Activated naive CD8-positive, alpha-beta T cell treated with anti-CD3 and anti-CD28 coated beads, Interleukin-2, amount 10 ng/mL, durations not matched to agents 7 days and 5 days (primary cell): ENCODE measurements at places on chromosomes 7 and 10. TPM values are rescaled to one million over a fixed set of nuclear protein-coding genes. Genes with fewer than 3 reads are reported as not detected.

DNA sequence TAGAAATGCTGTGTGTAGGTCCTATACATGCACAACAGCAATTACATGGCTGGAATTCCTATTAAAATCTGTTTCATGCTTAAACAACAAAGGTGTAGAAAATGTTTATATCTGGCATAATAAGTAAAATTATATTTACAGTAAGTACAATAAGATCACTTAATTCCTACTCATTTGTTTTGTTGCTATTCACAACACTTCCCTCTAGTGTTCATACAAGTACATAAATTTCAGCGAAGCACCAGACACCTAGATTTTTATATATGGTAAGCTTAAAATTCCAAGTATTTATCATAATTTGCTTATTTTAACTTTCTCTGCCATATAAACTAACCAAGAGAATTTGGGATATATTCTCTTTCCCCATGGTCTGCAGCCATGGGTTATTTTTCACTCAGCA is 51.8 kb upstream of the ANK3 start:
- DNase-seq = no peak

DNA sequence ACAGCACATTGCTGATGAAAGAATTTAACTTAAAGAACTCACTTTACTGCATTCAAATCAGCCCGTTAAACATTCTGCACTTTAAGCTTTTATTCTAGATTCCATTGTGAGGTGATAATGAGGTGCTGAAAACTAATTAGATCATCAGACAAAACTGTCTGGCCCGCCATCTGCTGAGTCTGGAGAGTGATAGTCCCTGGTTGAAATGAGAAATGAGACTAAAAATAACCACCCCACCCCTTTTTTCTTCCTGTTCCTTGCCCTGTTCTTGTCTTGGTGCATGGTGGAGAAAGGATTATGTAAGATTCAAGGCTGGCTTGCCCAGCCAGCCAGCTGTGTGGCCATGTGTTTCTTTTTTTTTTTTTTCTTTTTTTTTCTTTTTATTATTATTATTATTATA is 277.0 kb upstream of the COBL start:
- no peak for DNase-seq

The DUSP5 gene
- total RNA-seq = 23.1 TPM

- no peak for DNase-seq
Measured at GRCh38 chr10:23884670-23885069, 324.3 kb upstream of the KIAA1217 start.

The TRIM50 gene
- not detected for total RNA-seq

The ATRNL1 gene
- total RNA-seq = not detected

DNA sequence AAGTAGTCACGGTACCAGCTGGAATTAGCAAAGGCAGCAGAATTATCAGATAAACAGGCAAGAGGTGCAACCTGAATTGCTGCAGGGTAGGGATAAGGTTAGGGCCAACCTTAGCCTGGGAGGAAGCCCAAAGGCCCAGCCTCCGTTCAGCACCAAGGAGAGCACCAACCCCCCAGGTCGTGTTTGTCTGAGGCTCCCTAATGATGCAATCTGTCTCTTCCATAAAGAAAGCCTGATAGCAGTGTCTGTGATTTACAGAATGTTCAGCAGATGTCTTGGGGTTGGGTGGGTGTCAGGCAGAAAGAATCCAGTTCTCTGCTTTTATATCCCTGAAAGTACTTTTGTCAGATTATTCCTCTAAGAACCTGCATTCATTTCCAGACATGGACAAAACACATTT is 328.4 kb upstream of the AOAH start:
- DNase-seq = peak; percentile 49

GRCh38 chr7:80847027-80847426 is 71.8 kb downstream of the SEMA3C start:
- DNase-seq = no peak

DNA sequence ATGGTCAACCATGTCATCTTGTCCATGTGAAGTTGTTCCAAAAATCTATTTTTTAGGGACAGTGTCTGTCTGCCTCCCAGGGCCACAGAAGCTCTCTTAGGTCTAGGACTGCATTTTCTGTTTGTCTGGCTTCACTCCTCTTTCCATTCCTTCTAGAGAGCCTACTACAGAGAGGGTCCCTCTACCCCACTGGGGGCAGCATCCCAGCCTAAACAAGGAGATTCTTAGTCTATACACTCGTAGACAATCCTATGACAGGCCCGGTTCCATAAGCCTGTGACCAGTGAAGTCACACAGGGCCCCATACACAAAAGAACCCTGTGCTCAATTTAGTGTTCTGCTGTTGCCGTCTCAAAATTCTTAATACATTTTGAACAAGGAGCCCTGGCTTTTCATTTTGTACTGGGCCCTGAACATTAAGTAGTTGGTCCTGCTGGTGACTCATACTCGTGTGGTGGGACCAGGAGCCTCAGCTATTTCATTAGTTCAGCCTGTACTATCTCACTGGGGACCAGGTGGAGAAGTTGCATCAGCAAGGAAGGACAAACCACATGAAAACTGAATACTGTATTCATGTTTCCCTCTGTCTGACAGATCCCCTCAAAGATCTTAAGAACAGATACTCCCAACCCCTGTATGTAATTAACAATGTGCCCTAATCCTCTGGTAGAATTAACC is 23.5 kb upstream of the FAM180A start:
- DNase-seq = no peak

- no peak for DNase-seq
Measured at GRCh38 chr10:3142146-3142875, 30.3 kb downstream of the PITRM1 start.

- no peak for DNase-seq
Measured at GRCh38 chr10:43065234-43065633, 11.6 kb upstream of the RET start.

DNA sequence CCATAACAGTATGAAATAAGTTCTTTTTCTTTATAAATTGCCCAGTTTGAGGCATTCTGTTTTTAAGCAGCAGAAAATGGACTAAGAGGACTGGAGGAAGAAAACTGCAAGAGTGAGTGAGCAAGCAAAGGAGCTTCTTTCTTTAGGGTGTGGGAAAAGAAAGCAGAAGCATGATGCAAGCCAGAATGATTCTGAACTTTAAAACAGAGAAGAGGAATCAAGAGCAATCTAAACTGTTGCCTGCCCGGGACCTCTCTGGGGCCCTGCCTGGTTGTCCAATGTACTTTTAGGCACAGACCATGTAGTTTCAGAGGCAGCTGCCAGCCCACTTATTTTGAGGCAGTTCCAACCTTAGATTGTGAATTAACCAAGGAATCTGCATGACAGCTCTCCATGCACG is 186.3 kb downstream of the PLPP4 start:
- DNase-seq = no peak

DNA sequence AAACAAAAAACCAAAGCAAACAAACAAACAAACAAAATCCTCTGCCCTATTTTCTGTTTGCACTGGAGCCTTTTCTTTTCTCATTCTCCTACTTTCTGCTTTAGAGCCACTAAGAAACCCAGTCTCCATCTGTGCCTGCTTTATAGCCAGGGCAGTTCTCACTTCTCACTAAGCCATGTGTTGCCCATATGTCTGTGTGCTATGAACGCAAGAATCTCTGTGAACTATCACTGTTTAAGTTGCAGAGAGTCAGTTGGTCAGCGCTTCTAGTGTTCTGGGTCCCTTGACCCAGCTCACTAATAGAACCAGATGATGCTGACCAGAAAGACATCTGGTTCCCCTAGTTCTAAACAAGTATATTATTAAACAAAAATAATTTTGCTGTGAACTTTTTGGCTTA is 81.4 kb downstream of the FAM185A start:
- DNase-seq = no peak

- DNase-seq = no peak
Measured at GRCh38 chr7:34237493-34237849, 332.1 kb downstream of the BMPER start.

The LAMB1 gene
- total RNA-seq = not detected

GRCh38 chr7:16598015-16598414 is 47.5 kb downstream of the ANKMY2 start:
- DNase-seq = no peak

DNA sequence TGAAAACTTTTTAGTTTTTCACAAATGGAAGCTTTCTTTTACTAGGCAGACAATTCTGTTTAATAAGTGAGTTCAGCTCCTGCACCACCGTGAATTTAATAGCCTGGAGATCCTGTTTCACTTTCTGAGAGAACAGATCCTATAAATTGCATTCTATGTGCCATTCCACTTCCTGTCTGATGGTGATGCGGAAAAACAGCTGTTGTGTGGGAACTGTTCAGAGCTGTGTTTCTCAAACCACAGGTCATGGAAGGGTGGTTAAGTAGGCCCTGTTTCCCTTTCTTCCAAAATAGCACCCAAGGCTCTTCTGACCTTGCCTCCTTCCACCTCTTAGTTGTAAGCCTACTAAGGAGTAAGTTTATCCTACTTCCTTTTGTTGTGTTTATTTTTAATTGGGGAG is 97.2 kb upstream of the DKK1 start:
- DNase-seq = no peak
